ENCODE measurements at places on chromosomes 4 and X.

- DNase-seq, result no peak
These were observed 175.0 kb upstream of the BCOR start for GRCh38 chrX:40272776-40273175.

GRCh38 chr4:156970501-156971164 is 966 bp downstream of the PDGFC start:
- peak; percentile 24 for DNase-seq

DNA sequence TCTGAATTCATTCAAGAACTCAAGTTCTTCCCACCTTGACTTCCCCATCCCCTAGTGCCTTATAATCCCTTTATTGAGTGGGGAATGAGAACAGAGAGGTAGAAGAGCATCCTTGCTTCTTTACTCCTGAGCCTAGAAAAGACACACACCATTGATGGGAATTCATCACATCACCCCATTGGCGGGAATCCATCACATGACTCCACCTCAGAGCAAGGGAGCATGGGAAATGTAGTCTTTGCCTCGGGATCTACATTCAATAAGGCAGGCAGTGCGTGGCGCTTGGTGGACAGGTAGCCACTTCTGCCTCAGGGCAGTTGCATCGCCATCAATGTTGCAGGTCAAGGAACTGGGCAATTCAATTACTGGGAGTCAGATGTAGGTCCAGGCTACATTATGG is 50.7 kb downstream of the MXRA5 start:
- DNase-seq, result no peak

DNA sequence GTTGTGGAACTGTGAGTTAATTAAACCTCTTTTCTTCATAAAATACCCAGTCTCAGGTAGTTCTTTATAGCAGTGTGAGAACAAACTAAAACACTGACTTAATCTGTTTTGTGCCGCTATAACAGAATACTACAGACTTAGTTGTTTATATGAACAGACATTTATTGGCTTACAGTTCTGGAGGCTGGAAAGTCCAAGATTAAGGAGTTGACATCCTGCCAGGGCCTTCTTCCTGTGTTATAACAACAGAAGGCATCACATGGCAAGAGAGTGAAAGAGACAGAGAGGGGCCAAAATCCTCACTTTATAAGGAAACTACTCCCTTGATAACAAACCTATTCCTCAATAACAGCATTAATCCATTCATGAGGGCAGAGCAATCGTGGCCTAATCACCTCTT is 42.5 kb upstream of the KCNIP4 start:
- DNase-seq, result no peak

DNA sequence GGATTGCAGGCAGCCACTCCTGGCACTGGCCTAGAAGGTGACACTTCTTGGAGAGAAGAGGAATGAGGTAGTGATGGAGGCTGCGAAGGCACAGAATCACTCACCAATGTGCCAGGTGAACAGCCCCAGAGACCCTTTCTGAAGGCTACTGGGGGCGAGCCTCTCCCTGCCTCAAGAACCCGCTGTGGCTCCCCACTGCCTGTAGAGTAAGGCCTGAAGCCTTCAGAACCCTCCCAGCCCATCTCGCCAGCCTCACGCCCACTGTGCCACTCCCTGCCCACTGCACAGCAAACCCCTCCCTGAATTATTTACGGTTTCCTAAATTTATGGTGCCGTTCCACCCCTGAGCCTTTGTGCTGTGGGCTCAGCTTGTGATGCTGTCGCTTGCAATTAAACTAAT is 24.2 kb upstream of the SORCS2 start:
- DNase-seq, result no peak

DNA sequence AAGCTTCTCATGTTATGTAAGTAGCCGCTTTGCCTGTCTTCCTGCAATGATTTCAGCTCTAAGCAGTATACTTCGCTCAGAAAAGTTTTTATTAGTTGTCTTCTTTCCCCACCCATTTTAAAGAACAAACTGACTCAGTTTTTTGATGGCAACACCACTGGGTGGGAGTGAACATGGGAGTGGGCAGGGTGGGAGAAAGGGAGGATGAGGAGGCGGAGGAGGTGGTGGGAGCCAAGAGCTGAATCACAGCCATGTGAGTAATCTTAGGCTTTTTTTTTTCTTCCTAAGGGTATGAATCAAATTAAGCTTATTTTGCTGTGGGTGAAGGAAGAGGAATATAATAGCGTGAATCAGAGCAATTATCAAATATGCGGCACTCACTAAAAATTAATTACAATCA is 574.3 kb upstream of the DIPK2B start:
- no peak for DNase-seq

DNA sequence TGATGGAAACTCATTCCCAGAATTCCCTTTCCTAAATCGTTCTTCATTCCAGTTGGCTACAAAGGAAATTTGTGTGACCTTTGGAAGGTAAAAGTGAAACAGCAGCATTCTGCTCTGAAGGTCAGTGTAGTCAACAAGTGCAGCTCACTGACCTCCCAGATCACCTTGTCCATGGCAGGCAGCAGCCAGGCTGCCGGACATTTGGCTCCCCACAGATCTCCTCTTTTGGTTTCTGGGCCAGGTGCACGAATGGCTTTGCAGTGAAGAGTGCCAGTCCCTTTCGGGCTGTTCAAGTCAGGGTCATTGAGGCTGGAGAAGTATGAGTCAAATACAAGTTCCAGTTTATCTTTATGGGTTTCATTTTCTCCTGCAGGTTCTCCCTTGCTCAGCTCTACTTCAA is 14.3 kb downstream of the GPRIN3 start:
- DNase-seq, result no peak

- DNase-seq, result no peak
These were observed 16.0 kb downstream of the TNMD start for GRCh38 chrX:100600758-100601157.

GRCh38 chrX:149003863-149004660 is 501.0 kb downstream of the IDS start:
- DNase-seq, result no peak

DNA sequence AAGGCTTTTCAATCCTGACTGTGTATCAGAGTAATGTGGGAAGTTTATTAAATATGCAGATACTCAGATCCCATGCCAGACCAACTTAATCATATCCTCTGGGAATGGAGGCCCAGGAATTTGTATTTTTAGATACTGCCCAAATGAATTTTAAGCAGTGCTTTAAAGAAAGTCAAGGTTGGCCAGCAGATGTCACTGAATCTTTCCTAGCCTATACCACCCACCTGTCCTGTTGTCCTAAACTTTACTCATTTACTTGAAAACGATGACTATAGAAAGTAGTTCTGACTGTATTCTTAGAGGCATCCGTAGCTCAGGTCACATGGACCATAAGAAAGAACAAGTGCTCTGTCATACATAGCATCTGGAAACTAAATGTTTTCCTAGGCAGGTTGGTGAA is 79.9 kb downstream of the AMOT start:
- no peak for DNase-seq

DNA sequence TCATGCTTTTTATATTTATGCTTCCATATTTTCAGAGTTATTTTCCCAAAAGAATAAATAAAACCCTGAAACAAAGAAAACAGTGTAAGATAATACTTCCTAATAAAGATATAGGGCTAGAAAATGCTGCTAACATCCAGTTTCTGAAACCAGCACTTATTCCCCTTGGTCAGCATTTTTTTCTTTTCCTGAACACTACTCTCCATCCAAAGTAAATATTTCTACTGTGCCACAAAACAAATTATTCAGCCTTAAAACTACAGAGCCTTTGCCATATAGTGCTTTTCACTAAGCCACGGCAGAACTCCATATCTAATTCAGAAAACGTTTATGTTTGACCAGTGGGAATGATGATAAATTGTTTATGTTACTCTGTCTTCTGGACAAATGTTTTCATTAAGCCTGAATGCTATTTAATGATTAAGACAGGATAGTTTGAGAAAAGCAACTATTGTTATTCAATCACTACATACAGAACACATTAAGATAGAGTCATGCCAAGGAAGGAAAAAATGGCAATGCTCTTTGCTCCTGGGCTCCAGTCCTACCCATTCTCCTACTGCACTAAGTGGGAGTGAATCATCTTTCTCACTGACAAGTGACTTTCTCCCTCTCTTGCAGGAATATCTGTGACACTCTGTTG is 723.9 kb downstream of the FAT4 start:
- DNase-seq, result no peak

DNA sequence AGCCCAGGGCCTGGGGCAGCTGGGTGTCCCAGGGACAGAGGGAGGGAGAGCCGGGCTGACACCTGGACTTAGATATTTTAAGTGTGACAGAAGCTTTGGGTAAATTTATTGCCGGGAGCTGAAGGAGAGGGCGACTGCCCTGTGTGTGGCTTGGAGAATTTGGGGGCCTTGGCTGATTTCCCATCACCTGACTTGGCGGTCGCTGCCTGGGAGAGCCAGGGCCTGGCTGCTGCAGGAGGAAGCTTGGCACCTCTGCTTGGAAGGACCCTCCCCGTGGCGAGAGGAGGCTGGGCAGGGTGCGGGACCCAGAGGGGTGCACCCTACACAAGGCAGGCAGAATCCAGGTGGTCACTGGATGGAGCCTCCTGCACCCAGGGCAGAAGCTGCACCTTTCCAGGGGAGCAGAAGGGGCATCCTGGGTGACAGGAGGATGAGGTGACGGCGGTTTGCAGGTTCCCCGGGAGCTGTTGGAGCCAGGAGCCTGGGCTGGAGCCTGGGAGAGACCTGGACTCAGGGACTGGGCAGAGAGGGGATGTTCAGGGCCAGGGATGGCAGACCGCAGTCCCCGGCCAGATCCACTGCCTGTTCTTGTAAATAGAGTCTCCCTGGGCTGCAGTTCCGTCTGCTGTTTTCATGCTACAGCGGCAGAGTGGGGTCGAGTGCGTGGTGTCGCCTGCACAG is 72.0 kb downstream of the RGS12 start:
- DNase-seq, result no peak

DNA sequence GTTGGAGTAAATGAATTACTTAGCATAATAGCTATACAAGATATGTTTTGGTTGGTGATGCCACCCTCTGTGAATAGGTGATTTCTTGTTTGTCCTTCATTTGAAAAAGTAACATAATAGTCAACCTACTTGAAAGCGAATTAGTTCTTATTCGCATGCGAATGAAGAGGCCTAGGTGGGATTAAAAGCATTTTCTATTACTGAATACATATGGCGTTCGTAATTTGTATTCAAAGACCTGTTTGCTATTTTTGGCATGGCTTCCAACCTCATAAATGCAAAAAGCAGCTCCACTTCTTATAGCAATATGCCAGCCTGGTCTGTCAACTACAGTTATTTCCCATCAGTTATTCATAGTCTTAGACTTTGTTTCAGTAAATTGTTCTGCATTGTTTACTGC is 261.3 kb downstream of the TENM3 start:
- DNase-seq, result no peak

- no peak for DNase-seq
These were observed 171.6 kb downstream of the NR3C2 start for GRCh38 chr4:148270630-148271029.

DNA sequence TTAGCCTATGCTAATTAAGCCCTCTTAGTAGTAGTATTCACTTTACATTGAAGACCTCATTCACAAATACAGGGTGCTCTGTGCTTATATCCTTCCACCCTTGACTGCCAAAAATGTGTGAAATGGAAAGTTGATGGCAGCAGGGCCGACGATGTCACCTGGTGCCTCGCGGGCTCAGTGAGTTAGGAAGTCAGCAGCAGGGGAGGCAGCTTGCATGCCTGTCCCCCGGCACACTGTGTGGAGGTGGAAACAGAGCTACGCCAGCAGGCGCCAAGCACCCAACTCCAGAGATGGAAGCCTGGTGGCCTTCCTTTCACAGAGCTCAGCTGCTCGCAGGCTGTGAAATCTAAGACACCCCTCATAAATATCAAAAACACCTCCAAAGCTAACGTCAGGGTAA is 8.4 kb downstream of the MSL3 start:
- no peak for DNase-seq

DNA sequence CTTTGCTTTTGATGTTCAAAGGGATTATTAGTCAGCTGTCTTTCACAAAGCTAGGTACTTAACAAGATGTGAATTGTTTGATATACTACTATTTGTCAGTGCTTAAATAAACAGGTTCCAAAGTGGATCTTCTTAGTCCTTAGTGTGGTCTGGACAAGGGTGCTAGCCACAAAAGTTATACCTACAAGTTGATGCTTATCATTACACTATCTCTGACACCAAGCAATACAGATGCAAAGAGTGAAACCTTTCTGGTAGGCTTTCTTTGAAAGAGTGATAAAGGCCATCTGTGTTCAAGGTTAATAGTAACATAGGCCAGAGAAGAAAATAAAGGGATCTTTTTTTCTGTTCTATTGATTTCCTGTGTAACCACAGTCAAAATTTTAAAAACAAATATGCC is 12.2 kb upstream of the RBPJ start:
- DNase-seq, result no peak

DNA sequence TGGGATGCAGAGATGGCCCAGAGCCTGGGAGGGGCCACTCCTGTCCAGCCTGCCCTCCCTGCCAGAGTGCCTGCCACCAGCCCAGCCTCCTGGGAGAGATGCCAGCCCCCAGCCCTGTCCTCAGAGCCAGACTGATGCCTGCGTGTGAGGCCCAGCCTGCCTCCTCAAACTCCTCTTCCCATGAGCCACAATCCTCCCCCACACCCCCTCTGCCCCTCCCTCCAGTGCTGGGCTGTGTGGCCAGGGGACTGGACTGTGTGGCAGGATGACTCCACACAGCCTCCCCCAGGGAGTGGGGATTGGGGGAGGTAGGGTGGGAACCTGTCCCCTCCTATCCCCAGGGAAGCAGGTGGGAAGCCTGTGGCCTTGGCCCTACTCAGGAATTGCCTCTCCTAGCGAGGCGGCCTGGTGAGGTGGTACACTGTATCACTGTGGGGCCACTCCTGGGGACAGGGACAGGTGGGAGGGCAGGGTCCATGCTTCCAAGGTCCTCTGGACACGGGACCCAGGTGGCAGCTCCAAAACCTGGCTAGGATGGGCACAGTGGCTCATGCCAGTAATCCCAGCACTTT is 4.3 kb upstream of the SH3BP2 start:
- DNase-seq, result no peak

GRCh38 chrX:15786915-15787314 is 3.4 kb upstream of the ZRSR2 start:
- DNase-seq, result no peak

GRCh38 chrX:71945237-71945805 is 34.7 kb downstream of the NHSL2 start:
- DNase-seq, result no peak

DNA sequence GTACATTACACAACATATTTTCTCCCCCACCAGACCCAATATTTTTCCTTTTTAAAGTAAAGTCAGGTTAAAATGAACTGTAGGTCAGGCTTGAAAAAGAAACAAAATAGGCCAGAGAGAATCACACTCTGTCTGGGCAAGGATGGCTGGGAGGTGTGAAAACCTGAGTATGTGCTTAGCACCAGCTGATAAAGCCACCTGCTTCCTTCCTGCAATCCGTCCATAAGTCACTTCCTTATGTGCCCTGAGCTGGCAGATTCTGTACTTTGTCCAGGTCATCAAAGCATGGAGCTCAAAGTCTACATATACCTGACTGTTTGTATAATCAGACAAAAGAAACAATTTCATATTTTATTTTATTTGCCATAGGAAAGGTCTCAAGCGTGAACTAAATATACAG is 37.7 kb downstream of the ANTXR2 start:
- no peak for DNase-seq

- DNase-seq, result no peak
These were observed 57.2 kb downstream of the UGT2B17 start for GRCh38 chr4:68518889-68519288.

- no peak for DNase-seq
These were observed 104.3 kb upstream of the RAPGEF2 start for GRCh38 chr4:158998624-158999023.

GRCh38 chrX:152537373-152537772 is 86.3 kb upstream of the GABRA3 start:
- peak; percentile 1 for DNase-seq

GRCh38 chrX:9271789-9272525 is 192.9 kb upstream of the TBL1X start:
- no peak for DNase-seq

- DNase-seq, result no peak
These were observed 241.0 kb downstream of the SLC39A8 start for GRCh38 chr4:102104278-102104677.

Measured in NCI-H1105 (cell line).